ENCODE measurements at places on chromosomes 5 and 9.

- peak; percentile 76 for DNase-seq
Observed at GRCh38 chr9:137021979-137022661, 5.9 kb downstream of the ABCA2 start.

- DNase-seq = no peak
Observed at GRCh38 chr5:140548300-140548688, 832 bp downstream of the EIF4EBP3 start.

DNA sequence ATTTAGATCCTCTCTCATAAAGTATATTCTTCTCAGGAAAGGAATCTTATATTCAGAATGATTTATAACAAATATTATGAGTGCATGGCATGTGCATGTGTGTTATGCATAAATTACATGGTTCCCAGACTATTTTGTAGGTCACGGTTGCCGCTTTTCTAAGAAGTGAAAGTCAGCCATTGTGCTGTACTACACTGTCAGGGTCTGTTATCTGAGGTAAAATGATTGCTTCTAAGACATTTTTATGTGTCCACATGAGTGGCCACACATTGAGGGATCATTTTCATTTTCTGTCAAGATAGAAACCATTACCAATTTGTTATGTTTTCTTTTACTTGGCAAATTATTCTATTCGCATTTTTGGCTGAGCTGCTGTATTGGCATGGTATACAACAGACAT lies 210.8 kb downstream of the CWC27 start:
- no peak for DNase-seq

DNA sequence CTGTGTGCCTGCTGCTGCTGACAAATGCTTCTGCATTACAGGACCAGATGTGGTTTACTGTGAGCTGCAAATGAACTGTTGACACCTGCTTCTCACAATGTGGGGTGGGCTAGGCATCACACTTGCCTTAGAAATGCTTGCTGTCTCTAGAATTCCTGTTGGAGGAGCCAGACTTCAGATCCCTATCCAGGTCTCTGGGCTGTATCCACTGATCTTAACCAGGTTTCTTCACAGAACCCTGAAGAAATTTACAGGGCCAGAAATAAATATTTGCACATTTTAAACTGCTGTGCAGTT lies 255.4 kb downstream of the FAM114A2 start:
- no peak for DNase-seq

DNA sequence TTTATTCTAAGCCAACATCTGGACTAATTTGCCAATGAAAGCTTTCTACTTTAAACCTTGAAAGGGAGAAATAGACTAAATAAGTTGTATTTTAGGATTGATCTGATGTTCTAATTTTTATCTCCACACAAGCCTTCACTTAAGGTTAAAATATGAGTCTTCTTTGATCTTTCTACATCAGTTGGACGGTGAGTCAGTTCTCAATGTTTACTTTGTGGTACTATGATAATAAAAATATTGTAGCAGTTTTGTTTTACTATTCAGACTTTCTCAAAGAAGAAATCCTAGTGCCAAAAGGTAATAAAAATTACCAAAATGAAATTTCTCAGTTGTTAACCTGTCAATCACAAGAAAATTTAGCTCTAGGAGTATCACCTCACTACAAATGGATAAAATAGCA lies 203.5 kb upstream of the RGMB start:
- DNase-seq = no peak

DNA sequence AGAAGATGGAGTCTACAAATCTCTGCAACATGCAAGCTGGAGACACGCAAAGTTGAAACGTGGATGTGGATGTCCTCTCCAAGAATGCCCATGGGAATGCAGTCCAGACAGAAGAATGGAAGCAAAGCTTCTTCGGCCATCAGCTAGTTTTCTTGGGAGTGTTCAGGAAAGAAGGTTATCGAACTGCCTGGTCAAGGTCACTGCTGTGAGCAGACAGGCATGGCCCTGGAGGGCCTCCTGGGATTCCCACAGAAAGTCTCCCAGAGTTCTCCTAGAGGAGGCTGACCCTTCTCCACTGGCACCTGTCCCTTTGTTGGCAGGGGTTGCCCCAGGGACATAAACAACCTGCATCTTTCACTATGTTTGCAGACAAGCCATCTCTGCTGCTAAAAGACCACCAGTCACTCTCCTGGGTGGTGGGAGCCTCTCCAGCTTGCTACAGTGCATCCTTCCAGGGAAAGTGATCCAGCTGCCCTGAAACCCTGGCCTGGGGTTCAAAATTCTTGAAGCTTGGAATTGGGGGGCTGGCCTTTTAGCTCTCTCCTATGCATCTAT lies 265.8 kb downstream of the SYK start:
- no peak for DNase-seq

GRCh38 chr5:141039061-141039460 lies 12.1 kb upstream of the PCDHB1 start:
- DNase-seq = no peak

GRCh38 chr5:141637767-141638419 lies 1.1 kb downstream of the RELL2 start:
- peak; percentile 71 for DNase-seq

GRCh38 chr9:113587471-113588031 lies 124.0 kb downstream of the RGS3 start:
- DNase-seq = no peak

DNA sequence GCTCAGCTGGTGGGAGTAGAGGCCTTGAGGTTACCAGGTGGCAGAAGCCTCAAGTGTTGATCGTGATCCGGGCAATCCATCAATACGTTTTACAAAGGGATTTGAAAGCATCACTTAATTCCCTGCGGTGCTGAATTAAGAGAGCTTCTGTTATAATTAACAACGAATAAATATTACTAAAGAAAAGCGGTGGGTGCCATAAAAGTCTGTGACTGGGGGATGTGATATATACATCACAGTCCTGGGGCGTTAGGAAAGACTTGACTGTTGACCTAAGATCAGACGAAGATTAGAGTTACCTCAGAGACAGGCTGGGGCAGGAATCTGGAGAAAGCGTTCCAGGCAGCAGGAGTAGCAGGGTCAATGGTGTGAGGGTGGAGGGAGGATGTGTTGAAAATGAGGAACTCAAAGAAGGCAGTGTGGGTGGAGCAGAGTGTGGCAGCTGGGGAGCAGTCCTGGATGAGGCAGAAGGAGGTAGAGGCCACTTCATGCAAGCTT lies 6.7 kb upstream of the C5orf63 start:
- no peak for DNase-seq

DNA sequence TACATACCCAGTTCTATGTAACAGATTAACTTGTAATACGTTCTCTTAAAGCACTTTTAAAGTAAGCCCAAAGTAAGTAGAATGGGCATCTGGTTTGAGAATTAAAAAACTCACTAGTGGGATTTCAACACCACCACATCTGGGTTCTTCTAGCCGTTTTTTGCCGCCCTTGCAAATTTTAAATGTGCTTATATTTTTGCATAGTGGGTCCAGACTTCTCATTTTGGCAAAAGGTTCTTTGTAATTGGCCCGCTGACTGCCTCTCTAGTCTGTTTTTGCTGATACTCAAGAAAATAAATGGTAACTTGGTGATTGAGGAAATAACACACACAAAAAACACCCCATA lies 582 bp upstream of the FBXO4 start:
- no peak for DNase-seq

GRCh38 chr9:4938496-4938895 lies 46.6 kb upstream of the JAK2 start:
- DNase-seq = no peak

DNA sequence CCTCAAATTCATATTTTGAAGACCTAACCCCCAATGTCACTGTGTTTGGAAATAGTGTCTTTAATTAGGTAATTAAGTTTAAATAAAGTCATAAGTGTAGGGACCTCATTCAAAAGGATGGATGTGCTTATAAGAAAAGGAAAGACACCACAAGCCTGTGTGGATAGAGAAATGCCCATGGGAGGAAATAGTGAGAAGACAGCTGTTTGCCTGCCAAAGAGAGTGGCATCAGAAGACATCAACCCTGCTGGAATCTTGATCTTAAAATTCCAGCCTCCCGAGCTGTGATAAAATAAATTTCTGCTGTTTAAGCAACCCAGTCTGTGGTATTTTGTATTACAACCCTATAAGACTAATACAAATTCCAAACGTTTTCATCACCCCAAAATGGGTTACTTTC lies 1867.9 kb upstream of the NUDT12 start:
- no peak for DNase-seq

DNA sequence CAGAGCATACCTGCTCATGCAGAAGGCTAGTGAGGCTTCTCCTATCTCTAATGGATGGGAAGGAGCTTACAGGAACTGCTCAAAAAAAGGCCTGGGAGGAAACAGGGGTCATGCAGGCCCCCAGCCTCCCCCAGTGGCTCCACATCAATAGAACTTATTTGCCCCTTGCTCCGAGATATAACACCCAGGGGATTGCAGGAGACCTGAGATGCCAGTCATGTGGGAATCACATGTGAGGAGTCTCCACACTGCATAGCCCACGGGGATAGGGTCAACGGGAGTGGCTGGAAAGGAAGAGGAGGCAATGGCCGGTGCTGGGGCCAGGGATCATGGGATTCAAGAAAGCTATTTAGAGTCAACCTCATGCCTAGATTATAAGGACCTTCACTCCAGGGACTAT lies 76.2 kb downstream of the NRG2 start:
- no peak for DNase-seq

Measured in CD4-positive, alpha-beta T cell treated with Interleukin-12 subunit alpha and Interleukin-12 subunit beta, for 1 hour (primary cell).